ENCODE measurements at places on chromosomes 4 and X.
A peak's percentile ranks its signal among the peaks of the same experiment; 100 is the strongest.

DNA sequence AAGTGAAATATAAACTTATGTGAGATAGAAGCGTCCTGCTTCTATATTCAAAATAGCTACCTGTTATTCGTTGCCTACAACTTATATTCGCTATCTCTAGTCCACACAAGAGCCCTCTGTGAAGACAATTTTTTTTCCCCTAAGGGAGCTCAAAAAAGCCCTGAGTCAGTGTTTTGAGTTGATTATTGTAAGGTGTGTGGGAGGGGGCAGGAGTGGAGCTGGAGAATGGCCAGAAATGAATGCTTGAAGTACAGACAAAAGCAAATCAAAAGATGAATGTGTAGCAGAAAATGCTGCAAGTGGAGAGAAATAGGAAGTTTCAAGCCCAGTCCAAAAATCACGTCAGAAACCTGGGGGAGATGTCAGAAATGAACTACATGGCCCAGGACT lies 655.0 kb upstream of the LCORL start:
- no peak for DNase-seq

GRCh38 chr4:79856196-79856595 lies 216.8 kb downstream of the ANTXR2 start:
- no peak for DNase-seq

DNA sequence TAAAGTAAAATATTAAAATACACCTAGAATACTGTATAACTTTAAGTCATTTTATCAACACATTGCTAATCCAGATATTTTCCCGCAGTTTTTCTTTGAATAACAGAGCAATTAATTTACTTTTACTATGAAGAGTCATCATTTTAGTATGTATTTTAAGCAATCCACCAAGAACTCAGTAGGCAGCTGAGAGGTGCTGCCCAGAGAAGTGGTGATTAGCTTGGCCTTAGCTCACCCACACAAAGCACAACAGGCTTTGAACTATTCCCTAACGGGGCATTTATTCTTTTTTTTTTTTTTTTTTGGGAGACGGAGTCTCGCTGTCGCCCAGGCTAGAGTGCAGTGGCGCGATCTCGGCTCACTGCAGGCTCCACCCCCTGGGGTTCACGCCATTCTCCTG lies 74.4 kb downstream of the CD38 start:
- no peak for DNase-seq

DNA sequence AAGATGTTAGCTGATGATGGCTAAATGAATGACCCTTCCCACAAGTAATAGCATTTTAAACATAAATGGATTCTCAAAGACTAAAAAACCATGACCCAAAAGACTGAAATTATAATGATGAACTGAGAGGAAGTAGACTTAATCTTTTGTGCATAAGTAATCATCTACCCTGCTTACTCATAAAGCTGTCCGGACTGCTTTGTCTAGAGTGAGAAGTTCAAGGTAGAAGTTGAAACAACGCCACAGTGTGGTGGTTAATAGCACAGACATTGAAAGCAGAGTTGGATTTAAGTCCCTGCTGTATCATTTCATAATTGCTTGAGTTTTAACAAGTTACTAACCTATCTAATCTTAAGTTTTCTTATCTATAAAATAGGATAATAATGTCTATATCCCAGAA lies 346.6 kb downstream of the CENPC start:
- peak; percentile 11 for DNase-seq

DNA sequence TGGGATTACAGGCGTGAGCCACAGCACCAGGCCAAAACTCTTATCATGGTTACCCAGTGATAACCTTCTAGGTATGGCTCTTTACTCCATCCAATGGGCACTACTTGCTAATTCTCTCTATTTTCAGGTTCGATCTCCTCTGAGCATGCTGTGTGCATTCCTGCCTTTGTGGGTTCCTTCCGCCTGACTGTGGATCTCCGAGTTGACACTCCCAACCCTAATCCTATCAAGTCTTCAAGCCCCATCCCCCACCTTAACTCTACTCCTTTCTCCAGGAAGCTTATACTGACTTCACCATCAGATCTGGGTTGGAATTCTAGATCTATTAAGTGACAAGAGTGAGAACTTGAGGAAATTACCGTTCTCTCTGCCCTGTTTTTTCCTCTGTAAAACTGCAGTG lies 64.6 kb downstream of the ZAR1 start:
- no peak for DNase-seq

DNA sequence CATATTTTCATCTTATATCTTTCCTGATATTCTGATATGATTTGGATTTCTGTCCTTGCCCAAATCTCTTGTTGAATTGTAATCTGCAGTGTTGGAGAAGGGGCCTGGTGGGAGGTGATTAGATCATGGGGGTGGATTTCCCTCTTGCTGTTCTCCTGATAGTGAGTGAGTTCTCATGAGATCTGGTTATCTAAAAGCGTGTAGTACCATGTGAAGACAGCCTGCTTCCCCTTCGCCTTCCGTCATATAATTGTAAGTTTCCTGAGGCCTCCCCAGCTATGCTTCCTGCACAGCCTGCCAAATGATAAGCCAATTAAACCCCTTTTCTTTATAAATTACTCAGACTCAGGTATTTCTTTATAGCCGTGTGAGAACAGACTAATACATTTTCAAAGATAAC lies 77.2 kb downstream of the ANKRD50 start:
- DNase-seq, result no peak

DNA sequence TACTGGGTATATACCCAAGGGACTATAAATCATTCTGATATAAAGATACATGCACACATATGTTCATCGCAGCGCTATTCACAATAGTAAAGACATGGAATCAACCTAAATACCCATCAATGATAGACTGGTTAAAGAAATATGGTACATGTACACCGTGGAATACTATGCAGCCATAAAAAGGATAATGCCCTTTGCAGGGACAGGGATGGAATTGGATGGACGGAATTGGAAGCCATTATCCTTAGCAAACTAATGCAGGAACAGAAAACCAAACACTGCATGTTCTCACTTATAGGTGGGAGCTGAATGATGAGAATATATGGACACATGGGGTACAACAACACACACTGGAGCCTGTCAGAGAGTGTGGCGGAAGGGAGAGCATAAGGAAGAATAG lies 55.9 kb downstream of the DCK start:
- DNase-seq, result no peak

- no peak for DNase-seq
Measured at GRCh38 chr4:183384516-183384915, 59.9 kb upstream of the CDKN2AIP start.

- no peak for DNase-seq
Measured at GRCh38 chr4:174524242-174524641, 2.0 kb upstream of the HPGD start.

DNA sequence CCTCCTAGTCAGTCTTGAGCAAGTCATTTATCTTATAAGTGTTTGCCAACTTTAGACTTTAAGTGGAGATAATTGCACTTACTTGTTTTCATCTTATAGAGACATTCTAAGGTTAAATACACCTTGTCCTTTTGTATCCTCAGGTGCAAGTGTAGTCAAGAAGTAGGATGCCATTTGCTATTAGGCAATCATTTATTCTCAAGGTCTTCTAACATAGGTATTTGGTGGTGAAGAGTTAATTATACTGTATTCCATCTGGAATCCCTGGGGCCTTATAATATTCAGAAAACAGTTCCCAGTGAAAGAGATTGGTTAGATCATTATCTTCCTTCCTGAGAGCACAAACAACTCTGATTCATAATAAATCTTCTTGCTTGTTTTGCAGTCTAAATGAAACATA lies 23.7 kb downstream of the SULT1E1 start:
- DNase-seq, result no peak

DNA sequence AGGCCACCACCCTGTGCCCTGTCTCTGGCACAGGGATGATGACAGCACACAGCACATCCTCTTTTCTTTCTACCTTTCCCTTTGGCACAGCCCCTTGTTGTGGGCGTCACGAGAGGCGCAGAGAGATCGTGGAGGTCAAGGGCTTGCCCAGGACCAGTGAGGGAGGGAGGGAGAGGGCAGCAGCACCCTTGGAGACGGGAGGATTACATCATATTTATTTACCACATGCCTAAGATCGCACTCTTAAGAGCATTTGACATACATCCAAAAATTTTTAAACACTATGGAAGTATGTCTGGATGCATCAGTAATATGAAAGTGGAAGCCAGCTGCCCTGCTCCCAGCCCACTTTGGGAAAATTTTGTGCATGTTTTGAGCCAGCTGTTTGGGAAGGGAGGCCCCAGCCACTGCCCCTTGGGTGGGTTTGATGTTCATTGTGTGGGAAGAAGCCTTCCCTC lies 12.7 kb downstream of the WFS1 start:
- DNase-seq, result no peak
